ENCODE measurements at places on chromosomes 3 and 15.

- DNase-seq, result no peak
Observed at GRCh38 chr15:69154684-69155083, 5.8 kb upstream of the GLCE start.

GRCh38 chr3:4387210-4388204 lies 79.6 kb downstream of the SUMF1 start:
- no peak for DNase-seq

- no peak for DNase-seq
Observed at GRCh38 chr15:62244762-62245161, 79.7 kb upstream of the C2CD4B start.

DNA sequence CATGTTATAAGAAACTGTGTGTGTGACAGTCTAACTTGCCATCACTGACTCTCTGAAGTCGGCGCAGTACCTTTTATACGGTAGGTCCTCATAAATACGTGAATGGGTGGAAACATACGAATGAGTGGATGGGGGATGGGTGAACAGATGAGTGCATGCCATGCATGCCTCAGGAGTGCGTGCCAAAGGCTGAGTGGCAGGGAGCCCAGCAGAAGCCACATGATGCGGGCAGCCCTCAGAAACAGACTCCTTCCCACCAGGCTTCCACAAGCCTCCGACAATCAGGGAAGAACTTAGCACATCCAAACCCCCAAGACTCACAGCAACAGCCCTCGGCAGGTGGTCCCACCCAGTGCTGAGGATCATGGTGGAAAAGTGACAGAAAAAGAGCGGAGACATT lies 16.7 kb downstream of the HCN4 start:
- no peak for DNase-seq

DNA sequence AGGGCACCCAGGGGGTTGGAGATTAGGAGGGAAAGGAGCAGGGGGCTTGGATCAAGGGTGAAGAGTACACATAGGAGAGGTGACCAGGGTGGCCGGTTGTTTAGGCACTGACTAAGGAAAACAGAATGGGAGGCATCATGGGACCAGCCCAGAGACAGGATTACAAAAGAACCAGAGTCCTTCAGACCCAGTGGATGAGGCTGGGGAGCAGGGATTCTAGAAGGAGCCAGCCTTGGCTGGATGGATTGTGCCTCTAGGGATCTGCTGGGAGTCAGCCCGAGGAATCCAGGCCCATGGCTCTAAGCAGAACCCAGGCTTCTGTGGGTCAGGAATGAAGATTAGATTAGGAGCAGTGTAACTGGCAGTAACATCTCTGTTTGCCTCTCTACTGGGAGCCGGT lies 98.6 kb downstream of the ARNT2 start:
- no peak for DNase-seq

DNA sequence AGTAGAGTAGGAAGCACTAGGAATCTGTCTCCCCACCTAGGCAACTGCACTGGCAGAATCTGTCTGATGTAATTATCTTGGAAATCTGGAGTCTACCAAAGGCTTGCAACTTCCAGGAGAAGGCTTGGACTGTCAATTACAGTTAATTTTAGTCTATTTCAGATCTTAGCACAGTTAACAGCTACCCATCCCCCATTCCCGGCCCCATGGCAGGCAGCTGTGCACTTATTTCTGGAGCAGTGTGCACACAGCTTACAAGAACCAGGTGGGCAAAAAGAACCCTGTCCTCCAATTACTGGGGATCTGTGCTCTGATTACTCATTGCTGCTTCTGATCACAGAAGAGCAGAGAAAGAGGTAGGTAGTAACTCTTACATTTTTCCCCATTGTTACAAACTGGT lies 12.3 kb upstream of the CDAN1 start:
- no peak for DNase-seq

DNA sequence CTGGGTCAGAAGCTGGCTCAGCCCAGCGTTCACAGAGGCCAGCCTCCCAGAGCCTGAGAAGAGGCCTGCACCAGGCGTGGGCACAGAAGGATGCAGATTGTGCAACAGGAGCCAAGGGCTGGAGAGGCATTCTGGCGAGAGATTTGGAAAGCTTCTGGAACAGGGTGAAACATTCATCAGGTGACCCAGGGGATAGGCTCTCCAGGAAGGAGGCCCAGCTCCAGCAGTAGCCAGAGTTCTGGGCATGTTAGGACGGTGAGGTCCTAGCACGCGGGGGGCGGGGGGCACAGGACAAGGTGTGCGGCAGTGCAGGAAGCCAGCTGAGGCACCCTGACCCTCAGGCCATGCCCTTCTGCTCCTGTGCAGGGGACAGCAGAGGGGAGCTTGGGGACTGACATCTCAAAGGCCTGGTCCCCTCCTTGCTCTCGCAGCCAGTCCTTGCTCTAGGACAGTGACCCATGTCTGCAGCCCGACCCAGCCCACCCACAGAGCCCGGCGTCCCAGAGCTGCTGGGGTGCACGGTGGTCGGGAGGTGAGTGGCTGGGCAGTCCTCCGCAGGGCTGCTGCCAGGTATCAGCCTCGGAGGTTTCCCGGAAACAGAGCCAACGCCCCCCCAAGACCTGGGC lies 111.7 kb upstream of the KLF13 start:
- DNase-seq, result peak; percentile 93

- no peak for DNase-seq
Observed at GRCh38 chr3:42780892-42781700, 8.0 kb upstream of the CCDC13 start.

DNA sequence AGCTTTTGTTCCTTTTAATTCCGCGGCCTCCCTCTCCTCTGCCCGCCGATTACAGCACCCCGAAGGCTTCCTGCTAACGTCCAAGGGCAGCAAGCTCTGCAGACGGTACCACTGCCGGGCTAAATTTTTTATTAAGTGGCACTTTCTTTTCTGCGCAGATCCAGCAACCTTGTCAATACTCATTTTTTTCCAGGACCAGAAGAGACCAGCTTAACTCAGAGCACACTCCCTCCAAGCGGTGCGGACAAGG lies 542 bp upstream of the MEIS2 start:
- no peak for DNase-seq

DNA sequence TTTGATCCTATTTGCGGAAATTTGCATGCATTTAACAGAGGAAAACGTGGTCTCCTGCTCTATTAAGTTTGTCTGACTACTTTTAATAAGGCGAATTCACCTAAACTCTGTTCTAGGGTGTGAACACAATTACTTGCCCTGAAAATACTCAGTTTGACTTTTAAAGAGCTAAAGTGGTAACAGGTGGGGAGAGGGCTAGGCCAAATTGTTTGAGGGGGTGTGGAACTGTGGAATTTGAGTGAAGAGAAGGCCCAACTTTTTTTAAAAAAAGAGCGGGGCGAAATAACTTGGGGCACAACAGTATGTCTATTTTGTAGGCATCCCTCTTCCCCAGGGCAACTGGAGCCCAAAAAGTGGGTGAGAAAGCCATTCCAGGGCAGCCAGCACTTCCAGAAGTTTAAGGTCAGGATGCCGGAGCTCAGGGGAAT lies 580 bp upstream of the FXR1 start:
- DNase-seq, result no peak

GRCh38 chr15:67397139-67397538 lies 123.8 kb upstream of the C15orf61 start:
- DNase-seq, result no peak

DNA sequence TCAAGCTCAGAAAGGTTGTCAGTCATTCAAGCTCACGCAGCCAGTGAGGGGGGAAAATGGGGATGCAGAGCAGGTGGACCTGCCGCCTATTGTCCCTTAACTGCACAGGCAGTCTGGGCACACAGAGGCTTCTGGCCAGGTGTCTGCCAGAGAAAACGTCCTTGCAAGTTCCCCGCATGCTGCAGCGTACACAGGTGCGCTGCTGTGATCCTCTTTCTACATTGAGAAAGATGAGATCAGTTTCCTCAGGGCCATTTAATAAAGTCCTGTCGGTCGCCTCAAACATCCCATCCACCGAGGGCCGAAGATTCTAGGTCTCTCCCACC lies 445 bp upstream of the TSEN2 start:
- DNase-seq, result no peak

GRCh38 chr3:197325773-197326172 lies 27.4 kb upstream of the DLG1 start:
- no peak for DNase-seq

DNA sequence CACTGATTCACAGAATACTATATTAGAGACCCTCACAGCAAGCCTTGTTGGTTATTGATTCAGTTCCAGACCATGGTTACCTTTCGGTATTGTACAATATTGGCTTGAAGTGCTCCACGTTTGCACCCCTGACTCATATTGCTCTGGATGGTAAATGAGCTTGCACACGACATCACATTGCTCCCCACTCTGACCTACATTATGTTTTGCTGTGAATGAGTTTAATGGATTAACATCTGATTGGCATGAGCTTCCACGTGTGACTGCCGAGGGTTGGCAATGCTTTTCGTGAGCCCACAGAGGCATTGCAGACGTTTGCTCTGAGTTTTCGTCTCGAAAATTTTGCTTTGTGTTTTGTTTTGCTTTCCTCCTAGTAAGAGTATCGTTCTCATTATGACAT lies 225.8 kb upstream of the ICE2 start:
- DNase-seq, result no peak

GRCh38 chr3:67686069-67686468 lies 31.7 kb upstream of the SUCLG2 start:
- no peak for DNase-seq

GRCh38 chr3:125213946-125214542 lies 1.5 kb upstream of the SLC12A8 start:
- DNase-seq, result no peak

- DNase-seq, result no peak
Observed at GRCh38 chr15:40664909-40665308, 30.1 kb upstream of the RAD51 start.

GRCh38 chr3:99249627-99250026 lies 348.1 kb upstream of the DCBLD2 start:
- no peak for DNase-seq

GRCh38 chr15:65026756-65027155 lies 2.7 kb downstream of the MTFMT start:
- DNase-seq, result no peak

GRCh38 chr3:49017971-49018706 lies at the start of gene DALRD3:
TSS of gene DALRD3 (minus strand) at chr3:49018580. CDS start at chr3:49018564, 16 bp downstream.
- DNase-seq, result peak; percentile 75

- peak; percentile 89 for DNase-seq
Observed at GRCh38 chr3:58536501-58537411, at the start of gene ACOX2. TSS of gene ACOX2 (minus strand) at chr3:58537190. CDS start at chr3:58535106, 2,084 bp downstream.

DNA sequence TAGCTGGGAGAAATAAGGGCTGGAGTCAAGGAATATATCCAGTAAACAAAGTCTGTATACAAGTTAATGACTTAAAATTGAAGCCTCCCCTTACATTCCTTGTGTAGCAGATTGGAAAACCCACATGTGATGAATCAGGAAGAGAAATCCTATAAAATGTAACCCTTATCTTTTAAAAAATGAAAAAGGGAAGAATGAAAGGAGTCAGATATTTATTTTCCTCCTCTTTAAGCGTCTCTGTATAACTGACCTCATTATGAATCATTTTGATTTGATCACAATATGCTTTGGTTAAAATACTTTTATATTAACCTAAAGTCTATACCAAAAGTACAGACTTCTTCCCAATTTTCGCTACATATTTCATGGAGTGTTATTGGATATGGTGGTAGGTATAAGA lies 316.3 kb upstream of the STAC start:
- DNase-seq, result no peak

GRCh38 chr3:197908957-197909701 lies 40.9 kb upstream of the RPL35A start:
- no peak for DNase-seq

- no peak for DNase-seq
Observed at GRCh38 chr3:55180936-55181535, 253.2 kb upstream of the LRTM1 start.

DNA sequence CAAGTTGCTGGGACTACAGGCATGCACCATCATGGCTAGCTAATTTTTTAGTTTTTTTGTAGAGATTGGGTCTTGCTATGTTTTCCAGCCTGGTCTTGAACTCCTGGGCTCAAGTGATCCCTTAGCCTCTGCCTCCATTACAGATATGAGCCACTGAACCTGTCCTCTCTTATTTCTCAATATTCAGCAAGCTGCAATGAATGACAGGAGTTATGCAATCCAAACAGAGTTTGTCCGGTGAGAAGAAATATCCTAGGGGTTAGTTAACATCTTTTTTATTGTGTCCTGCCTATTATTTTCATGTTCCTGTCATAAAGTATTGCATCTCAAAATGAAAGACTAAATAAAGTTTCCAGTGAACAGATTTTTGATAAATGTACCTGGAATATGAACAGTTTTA lies 1161.4 kb downstream of the OTOL1 start:
- DNase-seq, result no peak

DNA sequence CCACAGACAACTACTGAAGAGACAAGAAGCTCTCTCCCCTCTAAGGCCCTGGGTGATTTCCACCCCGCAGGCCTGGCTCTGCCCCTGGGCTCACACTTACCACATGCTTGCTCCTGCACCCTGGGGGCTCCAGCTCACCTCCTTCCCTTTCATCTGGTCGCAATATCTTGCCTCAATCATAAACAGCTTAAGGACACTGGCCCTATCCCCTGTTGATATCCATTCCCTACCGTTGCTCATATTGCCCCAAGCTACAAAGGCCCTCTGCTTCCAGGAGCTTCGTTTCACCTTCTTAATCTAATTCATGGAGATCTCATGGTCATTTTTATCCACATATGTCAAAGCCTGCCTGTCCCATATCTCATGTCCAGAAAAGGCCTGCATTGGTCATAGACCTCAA lies 46.0 kb upstream of the TSEN2 start:
- no peak for DNase-seq

DNA sequence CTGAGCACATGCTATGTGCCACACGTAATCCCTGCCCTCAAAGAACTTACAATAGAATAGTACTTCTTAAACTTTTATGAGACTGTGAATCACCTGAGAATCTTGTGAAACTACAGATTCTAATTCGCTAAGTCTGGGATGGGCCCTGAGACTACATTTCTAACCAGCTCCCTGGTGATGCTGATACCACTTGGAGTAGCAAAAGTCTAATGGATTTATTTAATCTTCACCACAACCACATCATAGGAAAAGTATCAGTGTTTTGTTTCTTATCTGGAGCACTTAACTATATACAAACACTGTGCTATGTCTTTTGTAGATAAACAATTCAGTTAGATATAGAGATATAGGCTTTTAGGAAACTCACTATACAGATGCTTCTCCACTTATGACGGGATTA lies 23.8 kb upstream of the TCF12 start:
- DNase-seq, result no peak

DNA sequence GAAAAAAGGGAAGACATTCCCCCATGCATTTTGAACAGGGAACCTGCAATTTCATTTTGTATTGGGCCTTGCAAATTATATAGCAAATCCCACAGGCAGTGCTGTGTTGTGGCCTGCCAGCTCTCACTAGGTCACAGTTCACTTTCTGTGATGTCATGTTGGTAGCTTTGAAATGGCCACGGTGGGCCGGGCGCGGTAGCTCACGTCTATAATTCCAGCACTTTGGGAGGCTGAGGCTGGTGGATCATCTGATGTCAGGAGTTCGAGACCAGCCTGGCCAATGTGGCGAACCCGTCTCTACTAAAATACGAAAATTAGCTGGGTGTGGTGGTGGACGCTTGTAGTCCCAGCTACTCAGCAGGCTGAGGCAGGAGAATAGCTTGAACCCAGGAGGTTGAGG lies 27.0 kb upstream of the C15orf39 start:
- no peak for DNase-seq

Data from left lobe of liver (tissue), 2 donors.